ENCODE measurements at places on chromosomes 6 and 20.
A peak's percentile ranks its signal among the peaks of the same experiment; 100 is the strongest.

- DNase-seq: no peak
Observed at GRCh38 chr6:3769610-3770009, 18.1 kb upstream of the PXDC1 start.

DNA sequence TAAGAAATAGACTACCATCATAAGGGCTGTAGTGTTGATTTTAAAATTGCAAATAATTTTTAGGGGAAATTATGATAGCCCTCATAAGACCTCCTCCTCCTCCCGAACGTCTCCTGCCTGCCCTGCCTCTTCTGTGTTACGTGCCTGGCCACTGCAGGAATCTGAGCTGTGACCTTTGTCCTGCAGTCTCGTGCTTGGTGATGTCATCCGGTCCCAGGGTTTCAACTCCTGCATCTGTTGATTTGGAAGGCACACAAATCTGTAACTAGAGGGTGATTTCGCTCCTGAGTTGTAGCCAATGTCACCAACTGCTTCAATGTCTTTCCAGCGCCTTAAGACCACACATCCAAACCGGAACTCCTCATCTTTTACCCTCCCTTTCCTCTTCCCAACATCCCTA is 163.2 kb downstream of the AIG1 start:
- no peak for DNase-seq

DNA sequence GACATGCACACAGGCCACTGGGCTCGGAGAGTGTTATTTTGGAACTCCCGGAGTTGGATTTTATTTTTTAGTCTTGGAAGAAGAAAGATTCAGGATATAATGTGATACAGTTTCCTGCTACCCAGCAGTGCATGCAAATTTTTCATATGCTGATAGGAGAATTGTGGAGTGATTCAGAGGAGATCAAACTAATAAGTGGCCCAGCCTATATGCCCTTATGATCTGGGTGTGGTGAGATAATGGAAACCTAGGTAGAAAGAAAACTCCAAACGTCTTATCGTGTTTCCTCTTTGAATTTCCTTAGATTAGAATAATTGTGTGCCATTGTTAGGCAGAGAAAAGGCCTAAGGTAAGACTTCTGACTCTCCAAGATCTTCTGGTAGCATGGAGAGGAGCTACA is 401.2 kb upstream of the BTBD3 start:
- no peak for DNase-seq

GRCh38 chr6:49151957-49152356 is 311.1 kb downstream of the MMUT start:
- no peak for DNase-seq

GRCh38 chr6:56400273-56400672 is 152.9 kb upstream of the COL21A1 start:
- no peak for DNase-seq

- DNase-seq: no peak
Observed at GRCh38 chr20:41956338-41957074, 338.3 kb upstream of the CHD6 start.

- no peak for DNase-seq
Observed at GRCh38 chr6:73671911-73672685, 18.3 kb upstream of the SLC17A5 start.

- DNase-seq: no peak
Observed at GRCh38 chr6:684831-685636, 7.9 kb downstream of the EXOC2 start.

DNA sequence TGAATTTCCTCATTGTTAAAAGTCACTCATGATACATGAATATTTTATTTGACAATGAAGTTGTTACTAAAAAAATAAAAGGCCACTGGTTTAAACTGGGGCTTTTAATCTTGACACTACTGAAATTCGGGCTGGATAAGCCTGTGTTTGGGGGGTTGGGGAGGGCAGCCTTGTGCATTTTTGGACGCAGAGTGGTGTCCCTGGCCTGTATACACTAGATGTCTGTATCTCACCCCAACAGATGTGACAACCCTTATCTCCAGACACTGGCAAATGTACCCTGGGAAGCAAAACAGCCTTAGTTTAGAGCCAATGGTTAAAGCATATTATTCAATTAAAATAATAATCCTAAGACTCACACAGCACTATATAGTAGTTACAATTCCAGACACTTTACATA is 24.8 kb downstream of the MAN1A1 start:
- no peak for DNase-seq

DNA sequence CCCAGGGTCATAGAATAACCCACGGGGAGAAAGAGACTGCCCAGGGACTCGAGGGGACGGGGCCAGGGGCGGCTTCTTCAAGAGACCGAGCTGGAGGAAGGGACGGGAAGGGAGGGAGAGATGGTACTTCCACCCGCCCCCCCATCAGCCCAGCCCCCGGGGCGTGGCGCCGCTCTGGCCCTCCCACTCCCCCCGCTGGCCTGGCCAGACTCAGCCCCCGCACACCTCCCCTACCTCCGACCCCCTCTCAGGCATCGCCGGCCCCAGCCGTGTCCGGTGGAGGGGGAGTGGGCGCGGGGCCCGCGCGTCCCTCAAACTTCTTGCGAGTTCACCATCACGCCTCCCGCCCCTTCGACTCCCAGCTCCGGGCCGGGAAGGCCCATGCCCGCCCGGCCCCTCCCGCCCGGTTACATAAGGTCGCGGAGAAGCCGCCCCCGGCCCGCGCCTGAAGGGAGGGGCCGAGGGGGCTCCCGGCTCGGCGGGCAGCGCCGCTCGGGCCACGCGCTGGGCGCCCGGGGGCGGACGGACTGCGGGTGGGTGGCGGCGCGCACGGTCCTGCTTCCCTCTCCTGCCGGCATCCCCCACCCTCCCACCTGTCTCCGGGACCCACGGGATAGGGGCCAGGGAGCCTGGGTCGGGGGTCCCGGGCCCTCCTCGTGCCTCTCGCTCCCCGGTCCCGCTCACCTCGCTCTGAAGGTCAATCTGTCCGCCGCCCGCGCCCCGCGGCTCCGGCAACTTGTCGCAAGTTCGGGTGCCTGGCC is 562 bp downstream of the TFEB start:
- peak; percentile 25 for DNase-seq

DNA sequence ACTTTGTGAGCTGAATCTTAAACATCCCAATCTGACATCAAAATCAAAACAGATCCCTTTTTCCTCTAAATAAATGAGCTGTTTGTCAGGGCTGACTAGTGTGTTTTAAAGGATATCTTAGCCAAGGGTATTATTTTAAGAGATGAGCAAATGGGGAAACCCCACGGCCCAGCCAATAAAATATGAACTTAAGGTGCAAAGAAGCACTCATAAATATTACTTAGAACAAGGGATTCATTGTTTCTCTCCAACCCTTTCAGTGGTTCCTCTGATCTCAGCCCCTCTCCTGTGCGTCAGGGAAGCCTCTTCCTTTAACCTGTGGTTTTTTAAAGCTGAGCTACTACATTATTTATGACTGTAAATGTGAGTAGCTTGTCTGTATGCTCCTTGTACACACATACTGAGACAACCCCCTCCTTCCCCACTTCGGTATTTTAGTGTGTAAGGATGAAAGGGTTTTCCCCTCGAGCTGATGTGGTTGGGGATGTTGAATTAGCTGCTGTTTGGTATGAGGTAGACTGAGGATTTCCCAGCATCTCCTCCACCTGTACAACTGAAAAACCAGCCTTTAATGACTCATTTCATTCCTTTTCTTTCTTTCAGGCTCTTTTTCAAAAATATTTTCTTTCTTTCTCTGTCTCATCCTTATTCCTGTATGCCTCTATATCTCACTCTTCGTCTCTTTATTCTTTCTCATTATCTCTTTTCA is 6.5 kb downstream of the BMP5 start:
- no peak for DNase-seq

- DNase-seq: no peak
Observed at GRCh38 chr6:106173124-106173879, 87.2 kb downstream of the PRDM1 start.

DNA sequence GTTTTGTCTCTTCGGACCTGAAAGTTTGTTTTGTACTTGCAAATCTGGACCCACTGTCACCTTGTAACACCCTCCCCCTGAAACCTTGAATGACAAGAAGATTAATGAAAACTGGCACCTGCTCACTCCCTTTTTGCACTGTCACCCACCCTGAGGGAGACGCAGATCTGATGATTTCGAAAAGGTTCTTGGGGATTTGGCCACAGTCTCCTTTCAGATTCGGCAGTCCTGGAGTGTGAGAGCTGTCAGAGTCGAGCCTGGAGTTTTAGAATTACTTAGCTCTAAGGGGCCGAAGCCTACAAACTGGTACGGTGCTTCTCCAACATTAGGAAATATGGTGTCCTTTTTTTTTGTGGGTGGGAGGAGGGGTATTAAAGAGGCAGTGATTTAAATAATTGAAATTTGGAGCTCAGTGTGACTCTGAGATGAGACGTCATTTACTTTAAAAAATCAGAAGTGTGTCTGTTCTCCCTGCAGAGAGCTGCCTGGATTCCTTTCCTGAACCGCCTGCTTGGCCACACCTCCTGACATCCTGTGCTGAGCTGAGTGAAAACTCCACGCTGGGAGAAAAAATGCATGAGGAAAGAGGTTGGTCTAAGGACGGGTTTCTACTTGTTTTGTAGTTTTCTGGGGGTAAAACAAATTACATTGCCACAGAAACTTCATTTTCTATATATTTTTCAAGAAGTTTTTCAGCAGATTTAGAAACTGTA is 447.0 kb upstream of the CDH4 start:
- DNase-seq: no peak

- no peak for DNase-seq
Observed at GRCh38 chr6:4885341-4885933, 109.2 kb downstream of the CDYL start.

DNA sequence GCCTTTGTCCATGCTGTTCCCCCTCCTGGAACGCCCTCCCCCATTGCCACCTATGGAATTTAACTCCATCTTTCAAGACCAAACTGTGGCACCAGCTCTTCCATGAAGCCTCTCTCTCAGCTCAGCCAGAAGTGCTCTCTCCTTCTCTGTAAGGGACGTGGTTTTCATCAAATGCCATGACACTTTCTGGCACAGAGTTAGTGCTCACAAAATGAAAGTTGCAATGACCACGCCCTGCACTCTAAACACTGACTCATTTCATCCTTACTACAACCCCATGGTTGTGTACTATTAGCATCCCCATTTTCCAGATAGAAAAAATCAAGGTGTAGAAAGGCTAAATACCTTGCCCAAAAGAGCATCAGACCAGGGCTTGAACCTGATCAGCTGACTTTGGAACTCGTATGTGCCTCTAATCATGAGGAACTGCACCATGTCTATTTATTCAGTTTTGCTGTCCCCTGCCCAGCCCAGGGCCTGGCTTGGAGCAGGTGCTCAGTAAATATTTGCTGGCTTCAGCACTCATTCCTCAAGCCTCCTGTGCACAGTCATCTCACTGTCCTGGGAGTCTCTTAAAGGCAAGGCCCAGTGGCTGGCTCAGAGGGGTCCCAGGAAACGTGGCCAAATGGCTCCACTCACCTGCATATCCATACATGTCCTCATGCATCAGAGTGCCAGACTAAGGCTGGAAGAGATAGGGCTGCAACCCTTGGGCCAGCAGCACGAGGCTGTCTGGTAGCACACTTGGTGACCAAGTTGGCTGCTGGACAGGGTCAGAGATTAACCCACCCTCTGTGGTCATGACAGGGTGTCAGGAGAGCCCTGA is 77.9 kb downstream of the MRPL14 start:
- no peak for DNase-seq

- DNase-seq: no peak
Observed at GRCh38 chr6:43665376-43665775, 20.5 kb downstream of the RSPH9 start.

Data from activated naive CD4-positive, alpha-beta T cell (primary cell).